ENCODE measurements at places on chromosomes 1 and 21. TPM values are rescaled to one million over a fixed set of nuclear protein-coding genes. Genes with fewer than 3 reads are reported as not detected.

Gene MPZL1
- 34.4 TPM for total RNA-seq

Gene HAPLN2
- 1.6 TPM for total RNA-seq

- DNase-seq, result no peak
These were observed 9.3 kb downstream of the SLC26A9 start for GRCh38 chr1:205933671-205934618.

GRCh38 chr1:92881391-92881790 is 49.6 kb downstream of the RPL5 start:
- DNase-seq, result no peak

- no peak for DNase-seq
These were observed 257.7 kb downstream of the FAF1 start for GRCh38 chr1:50702395-50702794.

DNA sequence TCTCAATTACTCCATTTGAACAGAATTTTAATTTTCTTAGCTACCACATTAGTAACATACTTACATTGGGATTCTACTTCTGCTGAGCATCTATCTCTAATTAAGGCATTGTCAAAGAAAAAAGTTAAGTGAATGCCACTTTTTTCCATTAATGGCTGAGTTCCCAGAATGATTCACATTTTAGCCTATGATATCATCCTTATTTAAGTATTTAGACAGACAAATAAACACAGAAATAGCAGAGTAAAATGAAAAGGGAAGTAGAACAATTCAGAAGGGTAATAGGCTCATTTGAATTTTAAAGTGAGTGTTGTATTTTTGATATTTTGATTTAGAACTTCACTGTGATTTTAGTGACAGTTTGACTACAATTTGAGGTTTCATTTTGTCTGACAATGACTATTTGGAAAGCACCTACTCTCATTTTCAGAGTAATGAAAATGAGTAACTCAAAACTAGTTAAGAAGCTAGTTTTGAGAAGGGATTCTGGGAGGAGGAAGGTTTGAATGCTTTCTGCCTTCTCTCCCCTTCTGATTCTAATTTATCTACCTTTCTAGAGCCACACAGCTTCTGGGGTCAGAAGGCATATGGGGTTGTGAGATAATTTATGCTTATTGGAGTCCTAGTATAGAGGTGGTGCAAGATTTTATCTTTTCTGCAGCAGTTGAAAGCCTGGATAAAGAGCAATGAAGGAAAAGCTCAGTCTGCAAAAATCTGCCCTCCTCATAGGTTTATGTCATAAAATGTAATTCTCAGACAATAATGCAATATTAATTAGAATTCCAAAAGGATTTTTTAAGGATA is 15.5 kb downstream of the LYPLAL1 start:
- no peak for DNase-seq

All from Right ventricle myocardium superior (tissue), 1 donor.